ENCODE measurements at places on chromosomes 6 and 20.

DNA sequence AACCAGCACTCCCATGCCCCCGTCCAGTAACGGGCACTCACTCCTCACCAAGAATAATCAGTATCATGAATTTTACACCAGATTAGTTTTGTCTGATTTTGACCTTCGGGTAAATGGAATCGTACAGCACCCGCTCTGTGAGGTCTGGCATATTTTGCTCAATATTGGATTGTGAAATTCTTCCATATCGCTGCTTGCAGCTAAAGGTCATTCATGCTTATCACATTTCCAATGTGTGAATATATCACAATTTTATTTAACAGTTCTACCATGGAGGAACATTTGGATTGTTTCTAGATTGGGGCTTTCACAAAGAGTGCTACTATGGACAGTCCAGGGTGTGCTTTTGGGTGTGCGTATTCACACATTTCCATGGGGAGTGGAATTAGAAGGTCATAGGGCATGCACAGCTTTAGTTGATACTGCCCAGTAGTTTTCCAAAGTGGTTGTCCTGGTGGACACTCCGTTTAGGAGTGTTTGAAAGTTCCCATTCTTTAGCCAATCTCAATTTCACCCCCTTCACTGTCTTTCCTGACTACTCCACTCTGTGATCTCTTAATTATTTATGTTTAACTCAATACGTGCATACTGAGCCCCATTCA is 86.6 kb downstream of the ISM1 start:
- DNase-seq = no peak

DNA sequence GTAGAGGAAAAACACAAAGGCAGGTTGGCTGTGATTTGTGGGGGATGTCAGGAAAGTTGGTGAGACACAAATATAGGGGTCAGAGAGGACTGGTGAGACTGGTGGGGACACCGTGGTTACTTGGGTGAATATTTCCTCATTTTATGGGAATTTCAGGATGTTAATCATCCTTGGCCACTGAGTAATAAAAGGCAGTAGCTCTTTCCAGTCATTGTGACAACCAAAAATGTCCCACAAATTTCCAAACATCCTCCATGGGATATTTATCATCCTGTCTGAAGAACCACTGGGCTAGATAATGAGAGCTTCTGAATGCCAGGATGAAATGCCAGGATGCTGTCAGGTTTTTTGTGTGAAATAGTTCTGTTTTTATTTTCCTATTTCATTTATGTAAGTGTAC is 374.1 kb downstream of the CD109 start:
- no peak for DNase-seq

DNA sequence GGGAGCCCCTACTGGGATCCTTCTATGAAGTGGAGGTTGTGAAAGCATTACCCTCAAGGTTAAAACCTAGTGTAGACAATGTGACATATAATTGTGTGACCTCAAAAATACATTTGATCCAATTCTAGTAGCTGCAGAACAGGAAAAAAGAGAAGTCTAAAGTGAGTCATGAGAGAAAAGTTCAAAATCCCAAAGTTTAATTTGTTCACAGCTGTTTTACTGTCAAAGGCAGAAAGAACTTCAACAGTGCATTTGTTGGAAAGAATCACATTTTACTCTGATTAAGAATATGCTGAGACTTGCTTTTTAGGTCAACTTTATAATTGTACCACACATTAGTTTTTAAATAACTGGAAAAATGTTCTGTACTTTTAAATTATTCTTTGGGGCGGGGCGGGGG is 1027.4 kb upstream of the FLRT3 start:
- no peak for DNase-seq

DNA sequence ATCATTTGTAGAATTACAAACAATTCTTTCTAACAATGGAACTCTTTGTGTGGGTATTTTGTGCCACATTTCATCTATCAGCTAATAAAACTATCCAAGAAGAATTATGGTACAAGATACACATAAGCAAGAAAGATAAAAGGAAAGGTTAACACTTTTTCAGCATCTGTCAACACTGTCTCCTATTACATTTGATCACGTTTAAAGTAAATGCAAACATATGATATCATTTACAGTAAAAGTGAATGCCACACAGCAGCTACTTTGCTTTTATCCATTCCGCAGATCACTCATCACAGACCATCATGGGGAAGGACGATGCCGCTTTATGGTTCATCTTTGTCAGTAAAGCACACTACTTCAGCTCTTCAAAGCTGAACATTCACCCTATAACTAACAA is 456.4 kb upstream of the MANEA start:
- no peak for DNase-seq

GRCh38 chr6:11732036-11732631 is 46.5 kb downstream of the ADTRP start:
- DNase-seq = no peak

GRCh38 chr6:5786969-5787720 is 219.6 kb downstream of the NRN1 start:
- DNase-seq = no peak

DNA sequence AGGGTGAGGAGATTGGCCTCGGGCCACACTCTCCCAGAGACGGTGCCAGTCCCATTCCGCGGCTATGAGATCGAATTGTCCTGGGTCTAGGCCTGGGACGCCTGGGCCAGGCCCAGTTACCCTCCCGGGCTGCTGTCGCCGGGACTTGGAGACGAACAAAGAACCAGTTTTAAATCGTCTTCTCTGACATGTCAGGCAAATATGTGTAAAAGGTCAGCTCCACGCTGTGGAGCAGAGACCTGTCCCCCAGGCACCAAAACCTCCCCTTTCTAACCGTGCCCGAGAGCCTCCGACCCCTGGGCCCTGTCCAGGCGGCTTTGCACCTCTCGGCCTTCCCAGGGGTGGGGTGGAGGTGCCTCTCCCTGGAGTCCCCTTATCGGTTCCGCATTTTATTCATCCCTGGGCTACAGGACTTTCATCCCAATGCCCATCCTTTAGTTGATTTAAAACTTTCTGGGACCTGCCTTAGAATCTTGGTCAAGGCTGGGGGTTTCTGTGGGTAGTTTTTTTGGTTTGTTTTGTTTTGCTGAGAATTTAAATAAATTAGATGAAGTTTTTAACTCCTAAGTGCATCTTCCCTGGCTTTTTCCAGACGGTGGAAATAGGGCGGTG is 5.8 kb upstream of the TFAP2A start:
- no peak for DNase-seq

GRCh38 chr20:35968930-35969329 is 540 bp downstream of the CNBD2 start:
- DNase-seq = no peak

DNA sequence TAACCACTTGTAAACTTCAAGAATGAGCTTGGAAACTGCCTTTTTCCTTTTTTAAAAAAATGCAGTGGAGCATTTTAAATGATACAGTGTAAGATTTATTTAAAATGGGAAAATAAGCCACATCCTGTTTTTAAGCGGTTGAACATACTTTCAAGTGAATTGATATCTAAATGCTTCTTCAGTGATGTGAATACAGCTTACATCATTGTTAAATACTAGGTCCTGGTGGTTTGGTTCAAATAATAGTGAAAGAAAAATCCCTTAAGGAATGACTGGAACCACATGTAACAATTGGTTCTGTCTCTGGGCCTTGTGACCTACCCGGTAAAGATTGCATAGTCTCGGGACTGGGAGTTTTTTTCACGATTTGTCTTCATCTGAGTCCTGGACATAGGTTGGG is 44.2 kb downstream of the BMP6 start:
- DNase-seq = no peak

GRCh38 chr20:13170771-13171170 is 50.3 kb upstream of the ISM1 start:
- DNase-seq = no peak

DNA sequence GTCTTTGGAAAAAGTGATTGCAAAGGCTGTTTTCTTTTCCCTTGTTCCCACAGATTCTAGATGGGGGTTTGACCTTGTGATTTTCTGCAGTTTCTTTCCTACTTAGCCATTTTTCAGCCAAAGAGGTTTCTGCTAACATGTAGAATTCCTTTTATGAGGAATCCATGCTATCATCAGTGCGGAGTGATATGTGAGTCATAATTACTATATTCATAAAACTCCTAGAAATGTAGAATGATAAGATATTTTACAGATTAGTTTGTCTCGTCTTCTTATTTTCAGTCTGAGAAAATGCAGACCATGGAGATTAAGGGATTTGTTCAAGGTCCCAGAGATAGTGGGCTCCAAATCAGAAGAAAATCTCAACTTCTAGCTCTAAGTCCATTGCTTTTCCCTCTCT is 98.6 kb downstream of the KCNQ5 start:
- no peak for DNase-seq

DNA sequence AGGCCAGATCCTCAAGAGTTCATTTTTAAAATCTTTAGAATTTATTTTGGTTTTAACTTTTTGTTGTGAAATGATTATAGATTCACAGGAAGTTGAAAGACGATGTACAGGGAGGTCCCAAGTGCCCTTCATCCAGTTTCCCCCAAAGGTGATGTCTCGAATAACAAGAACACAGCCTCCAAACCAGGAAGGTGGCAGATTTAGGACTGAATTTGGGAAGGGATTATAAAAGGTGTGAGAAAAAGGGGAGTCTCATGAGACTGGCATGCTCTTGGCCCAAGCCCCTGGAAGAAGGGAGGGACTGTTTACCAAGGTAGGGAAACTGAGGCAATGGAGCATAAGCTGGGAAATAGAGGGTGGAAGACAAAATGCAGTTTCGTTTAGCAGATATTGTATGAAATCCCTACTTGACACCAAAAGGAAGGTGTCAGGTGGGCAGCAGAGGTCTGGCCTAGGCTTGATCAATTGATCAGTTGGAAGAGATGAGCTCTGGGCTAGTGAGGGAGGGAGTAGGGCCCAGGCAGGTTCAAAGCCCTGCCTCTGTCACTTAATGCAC is 81.2 kb downstream of the BMP7 start:
- no peak for DNase-seq

DNA sequence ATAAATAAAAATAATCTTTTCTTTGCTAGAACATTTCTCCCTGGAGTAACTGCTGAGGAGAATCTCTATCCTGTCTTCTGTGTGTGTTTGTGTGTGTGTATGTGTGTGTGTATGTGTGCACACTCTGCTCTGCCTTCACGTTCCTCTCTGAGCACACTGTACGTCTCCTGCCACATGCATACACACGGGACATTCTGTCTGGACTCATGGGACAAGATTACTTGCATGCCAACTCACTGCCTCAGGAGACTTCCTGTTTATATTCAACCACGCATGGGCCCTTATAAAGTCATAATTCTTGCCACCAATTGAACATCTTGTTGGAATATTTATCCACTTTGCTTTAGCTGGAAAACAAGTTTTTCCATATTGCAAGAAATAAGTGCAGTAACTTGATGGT is 930.6 kb downstream of the KIF16B start:
- DNase-seq = no peak

DNA sequence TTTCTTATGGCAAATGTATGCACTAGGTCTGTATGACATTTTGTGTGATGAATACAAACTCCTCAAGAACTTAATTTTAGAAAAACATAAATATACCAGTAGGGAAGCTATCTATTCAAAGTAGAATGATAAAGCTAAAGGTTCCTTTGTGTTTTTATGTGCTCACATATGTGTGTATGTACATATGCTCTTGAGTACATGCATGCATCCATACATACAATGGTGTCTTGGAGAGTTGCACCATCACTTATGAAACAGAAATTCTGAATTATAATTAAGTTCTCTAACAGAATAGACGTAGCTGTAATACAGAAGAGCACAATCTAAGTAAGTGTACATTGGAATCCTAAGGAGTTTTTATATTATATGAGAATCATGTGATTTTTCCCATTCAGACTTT is 2.3 kb downstream of the NKAIN2 start:
- DNase-seq = no peak

GRCh38 chr20:62358171-62359042 is 8.7 kb downstream of the LAMA5 start:
- no peak for DNase-seq

- DNase-seq = no peak
Observed at GRCh38 chr6:61555993-61556392, 730.0 kb downstream of the KHDRBS2 start.

- no peak for DNase-seq
Observed at GRCh38 chr6:146914489-146915483, 289.4 kb upstream of the STXBP5 start.

DNA sequence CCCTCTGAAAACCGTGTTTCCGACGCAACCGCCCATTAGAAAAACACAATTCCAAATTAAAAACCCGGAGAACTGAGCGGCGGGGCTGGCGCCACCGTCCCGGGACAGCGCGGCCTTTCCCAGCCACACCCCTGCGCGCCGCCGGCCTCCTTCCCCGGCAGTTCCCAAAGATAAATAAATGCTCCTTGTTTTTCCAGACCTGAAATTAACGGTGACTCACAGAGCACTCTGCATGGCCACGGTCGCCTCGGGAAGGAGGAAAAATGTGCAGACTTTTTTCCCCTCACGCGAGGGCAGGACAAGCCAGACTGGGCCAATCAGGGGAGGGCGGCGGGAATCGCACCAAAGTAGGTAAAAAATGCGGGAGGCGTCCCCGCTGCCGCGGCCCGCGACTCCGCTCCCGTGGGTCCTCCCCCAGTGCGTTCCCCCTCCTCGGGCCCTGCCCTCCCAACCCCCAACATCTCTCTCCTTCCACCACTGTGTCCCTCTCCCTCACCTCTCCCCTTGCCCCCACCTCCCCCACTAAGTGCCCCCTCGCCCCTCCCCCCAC is 828 bp upstream of the DSTN start:
- DNase-seq = no peak

DNA sequence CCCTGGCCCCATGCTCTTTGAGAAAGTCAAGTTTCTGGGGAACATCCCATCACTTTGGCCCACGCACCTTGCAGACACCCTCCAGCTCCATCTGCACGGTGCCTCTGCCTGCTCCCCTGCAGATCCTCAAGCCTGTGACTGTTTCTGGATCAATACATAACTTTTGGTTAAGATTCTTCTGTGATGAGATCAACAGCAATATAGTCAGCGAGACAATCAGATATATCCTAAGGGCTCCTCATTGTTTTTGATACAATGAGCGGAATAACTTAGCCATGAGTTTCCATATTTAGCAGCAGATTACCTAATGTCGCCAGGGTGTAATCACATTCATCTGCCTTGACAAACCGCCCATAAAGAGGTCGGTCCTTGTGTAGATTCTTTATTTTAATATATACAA is 109.3 kb upstream of the MTHFD1L start:
- DNase-seq = no peak
